Inflammatory macrophage treated with lipopolysaccharide for 1 hour (primary cell): ENCODE measurements at places on chromosomes 3 and 15.

GRCh38 chr3:33848624-33849347 is 50.4 kb downstream of the PDCD6IP start:
- no peak for DNase-seq

DNA sequence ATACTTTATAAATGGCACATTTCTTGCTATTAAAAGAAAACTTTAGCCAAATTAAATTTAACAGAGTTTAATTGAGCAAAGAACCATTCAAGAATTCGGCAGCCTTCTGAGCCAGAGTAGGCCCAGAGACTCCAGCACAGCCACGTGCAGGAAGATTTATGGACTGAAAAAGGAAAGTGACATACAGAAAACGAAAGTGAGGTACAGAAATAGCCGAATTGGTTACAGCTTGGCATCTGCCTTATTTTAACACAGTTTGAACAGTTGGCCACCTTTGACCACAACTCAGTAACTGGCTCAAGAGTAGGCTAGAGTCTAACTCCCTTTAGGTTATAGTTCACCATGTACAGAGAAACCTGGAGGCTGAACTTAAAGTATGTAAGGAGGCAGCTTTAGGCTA is 17.6 kb downstream of the CFAP44 start:
- no peak for DNase-seq

DNA sequence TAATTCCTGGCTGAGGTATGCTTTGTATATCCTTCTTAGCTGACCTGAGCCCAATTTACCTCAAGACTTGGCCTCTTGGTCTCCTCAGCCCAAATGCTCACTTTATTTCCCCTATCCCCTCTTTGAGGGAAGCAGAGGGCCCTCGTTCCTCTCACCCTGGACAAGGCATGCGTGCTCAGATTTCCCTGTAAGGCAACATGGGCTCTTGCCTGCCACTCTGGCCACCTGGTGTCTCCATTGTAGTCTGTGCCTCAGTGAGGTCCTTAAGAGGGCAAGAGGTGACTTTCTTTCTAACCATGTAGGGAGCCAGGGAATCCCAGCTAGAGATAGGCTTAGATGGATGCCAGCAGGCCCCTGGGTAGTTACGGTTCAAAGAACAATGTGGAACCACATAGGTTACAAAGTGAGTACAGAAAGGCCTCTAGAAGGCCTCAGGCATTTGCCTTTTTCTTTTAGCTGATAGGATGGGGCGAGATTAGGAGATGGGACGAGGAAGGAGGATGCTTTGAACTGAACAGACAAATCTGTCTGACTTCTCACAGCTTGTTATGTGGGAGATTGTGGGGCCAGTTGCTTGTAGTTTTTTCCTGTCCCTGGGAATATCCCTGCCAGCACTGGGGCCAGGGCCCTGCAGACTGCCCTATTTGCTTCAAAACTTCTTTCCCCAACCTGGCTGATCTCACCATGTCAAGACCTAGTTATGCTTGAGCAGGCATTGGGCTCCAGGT is 1.1 kb upstream of the INTS14 start:
- no peak for DNase-seq

DNA sequence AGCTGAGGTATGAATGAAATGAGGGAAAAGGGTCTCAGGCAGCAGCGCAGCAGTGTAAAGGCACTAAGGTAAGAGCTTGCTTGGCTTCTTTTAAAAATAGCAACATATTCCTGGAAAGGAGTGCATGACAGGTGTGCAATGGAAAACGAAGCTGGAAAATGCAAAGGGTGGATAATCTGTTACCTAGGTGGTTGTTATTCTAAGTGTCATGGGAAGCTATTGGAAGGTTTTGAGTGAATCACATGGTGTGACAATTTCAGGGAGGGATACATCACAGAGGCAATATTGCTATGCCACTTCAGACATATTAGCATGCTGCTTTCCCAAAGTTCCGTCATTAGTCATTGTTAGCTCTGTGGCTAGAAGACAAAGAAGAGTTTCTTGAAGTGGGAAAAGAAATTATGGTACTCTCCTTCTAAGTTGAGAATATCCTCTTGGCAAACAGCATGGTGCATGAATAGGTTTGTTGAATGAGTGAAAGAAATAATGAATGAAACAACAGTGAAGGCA is 28.7 kb upstream of the TMEM45A start:
- no peak for DNase-seq

GRCh38 chr3:56980798-56981390 is 79.6 kb upstream of the SPATA12 start:
- DNase-seq: peak; percentile 95

DNA sequence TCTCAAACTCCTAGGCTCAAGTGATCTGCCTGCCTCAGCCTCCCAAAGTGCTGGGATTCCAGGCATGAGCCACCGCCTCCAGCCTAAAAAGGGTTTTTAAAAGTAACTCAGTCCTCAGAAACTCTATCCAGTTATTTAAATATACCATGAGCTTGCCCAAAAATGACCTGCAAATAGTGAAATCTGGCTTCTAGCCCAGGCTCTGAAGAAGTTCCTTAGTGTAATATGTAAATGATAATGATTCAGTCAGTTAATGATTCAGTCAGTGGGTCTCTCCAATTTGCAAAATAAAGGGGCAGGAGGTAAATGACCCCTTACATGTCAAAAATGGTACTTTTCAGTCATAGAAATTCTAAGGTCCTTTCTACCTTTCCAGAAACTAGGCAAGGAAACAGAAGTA is 28.8 kb downstream of the LRRC2 start:
- no peak for DNase-seq

- DNase-seq: no peak
Observed at GRCh38 chr3:105801397-105801796, 67.4 kb downstream of the CBLB start.

- no peak for DNase-seq
Observed at GRCh38 chr15:29090617-29091466, 178.8 kb downstream of the NSMCE3 start.

DNA sequence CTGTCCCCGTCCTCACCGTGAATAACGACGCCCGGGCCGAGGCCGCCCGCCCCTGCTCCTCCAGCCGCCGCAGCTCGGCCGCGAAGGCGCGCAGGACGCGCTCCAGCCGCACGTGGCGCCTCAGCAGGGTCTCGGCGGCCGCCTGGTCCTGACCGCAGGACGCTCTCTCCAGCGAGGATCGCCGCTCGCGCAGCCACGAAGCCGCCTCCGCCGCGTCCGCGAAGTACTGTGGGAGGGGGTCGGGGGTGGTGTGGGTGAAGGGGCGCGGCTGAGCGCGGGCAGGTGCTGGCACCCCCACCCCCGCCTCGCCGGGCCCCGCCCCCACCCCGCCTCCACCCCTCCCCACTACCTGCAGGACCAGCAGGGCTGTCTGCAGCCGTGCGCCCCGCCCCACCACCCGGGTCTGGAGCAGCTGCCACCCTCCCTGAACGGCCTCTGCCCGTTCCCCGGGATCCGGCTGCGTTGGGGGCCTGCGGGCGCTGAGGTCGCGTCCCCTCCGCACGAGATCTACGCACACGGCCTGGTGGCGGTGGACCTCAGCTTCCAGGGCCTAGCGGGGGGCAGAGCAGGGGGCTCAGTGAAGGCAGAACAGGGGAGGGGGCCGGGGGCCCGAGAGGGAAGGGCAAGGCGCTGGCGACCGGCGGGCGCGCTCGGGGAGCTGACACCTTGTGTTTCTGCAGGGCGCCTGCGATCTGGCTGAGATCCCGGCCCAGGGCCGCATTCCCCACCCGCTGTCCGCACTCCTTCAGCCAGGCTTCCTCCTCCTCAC is 11.7 kb downstream of the SPTBN5 start:
- DNase-seq: no peak

GRCh38 chr15:35436422-35436821 is 109.5 kb downstream of the DPH6 start:
- DNase-seq: no peak

DNA sequence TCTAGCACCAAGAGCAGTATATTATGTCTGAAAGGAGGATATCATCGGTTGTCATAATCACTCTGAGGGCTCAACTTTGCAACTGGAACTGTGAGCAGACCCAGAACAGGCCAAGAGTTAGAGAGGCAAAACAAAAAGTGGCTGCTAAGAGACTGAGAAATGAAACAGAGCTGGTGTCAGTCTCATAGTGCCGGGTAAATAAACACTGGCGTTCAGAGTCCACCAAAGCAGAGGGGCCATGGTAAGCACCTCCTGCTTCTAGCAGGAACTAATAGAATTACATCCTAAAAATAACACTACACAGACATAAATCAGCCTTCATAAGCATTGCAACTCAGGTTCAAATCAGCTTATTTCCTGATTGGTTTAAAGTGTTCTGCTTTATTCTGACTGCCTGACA is 10.3 kb upstream of the IL12A start:
- no peak for DNase-seq

- DNase-seq: peak; percentile 72
Observed at GRCh38 chr3:183369117-183369516, 59.3 kb downstream of the MCF2L2 start.

DNA sequence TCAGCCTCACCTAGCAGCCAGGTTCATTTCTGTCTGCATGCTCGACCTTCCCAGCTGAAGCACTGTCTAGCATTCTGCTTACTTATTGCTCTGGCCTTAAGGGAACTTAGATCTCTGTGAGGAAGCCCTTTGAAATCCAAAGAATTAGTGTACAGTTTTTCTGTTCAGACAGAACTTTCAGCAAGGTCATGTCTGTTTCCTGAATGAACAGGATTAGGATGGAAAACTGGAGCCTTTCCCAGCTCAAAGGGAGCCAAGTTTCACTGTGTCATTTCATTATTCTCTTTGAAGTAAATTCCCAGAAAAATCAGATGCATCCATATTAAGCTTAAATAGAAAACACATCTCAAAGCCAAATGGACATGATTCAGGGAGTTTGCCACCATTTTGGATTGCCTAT is 457.3 kb upstream of the KCNMB2 start:
- DNase-seq: no peak

DNA sequence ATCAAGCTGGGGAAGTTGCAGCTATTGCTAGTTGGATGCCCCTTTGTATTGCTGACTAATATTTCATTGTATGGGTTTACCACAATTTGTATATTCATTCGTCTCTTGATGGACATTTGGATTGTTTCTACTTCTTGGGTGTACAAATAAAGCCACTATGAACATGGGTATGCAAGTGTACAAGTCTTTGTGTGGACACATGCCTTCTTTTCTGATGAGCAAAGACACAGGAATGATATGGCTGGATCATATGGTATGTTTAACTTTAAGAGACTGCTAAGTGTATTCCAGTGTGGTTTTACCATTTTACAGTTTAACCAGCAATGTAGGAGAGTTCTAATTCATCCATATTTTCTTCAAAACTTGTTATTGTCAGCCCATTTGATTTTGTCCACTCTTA is 32.2 kb downstream of the NECTIN3 start:
- DNase-seq: no peak

DNA sequence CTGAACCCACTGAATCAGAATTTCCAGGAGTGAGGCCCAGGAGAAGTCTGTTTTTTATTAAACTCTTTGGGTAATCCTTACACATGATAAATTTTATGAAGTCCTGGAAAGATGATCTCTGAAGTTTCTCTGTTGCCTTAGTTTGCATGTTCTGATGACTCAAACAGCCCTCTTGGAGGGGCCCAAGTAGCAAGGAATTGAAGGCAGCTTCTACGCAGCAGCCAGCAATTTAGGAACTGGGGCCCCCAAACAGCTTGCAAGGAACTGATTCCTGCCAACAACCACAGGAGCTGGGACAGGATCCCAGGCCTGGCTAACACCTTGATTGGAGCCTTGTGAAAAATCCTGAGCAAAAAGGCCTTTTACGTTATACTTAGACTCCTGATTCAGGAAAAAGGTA is 5.4 kb upstream of the ACP3 start:
- no peak for DNase-seq

GRCh38 chr3:143147707-143148106 is 28.1 kb downstream of the CHST2 start:
- DNase-seq: peak; percentile 57

GRCh38 chr3:138043266-138044029 is 33.5 kb downstream of the CLDN18 start:
- DNase-seq: peak; percentile 25

GRCh38 chr3:55065331-55065730 is 137.5 kb upstream of the LRTM1 start:
- DNase-seq: no peak

DNA sequence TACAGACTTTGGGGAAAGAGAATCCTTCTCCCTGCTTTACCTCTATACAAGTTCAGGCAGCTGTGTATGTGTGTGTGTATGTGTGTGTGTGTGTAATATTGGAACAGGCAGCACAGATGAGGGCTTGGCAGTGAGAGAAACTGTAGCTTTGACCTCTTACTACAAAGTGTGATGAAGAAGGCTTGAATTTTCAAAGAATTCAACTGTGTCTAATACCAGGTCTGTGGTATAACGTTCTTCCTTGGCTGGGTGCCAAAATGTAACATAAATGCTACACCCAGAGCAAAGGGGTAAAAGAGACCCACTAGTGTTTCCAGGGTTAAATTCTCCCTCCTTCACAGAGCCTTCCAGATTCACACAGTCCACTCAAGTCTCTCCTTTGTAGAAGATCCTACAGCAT is 51.1 kb downstream of the CHST2 start:
- DNase-seq: no peak

- no peak for DNase-seq
Observed at GRCh38 chr15:85488997-85489396, 108.6 kb downstream of the AKAP13 start.

DNA sequence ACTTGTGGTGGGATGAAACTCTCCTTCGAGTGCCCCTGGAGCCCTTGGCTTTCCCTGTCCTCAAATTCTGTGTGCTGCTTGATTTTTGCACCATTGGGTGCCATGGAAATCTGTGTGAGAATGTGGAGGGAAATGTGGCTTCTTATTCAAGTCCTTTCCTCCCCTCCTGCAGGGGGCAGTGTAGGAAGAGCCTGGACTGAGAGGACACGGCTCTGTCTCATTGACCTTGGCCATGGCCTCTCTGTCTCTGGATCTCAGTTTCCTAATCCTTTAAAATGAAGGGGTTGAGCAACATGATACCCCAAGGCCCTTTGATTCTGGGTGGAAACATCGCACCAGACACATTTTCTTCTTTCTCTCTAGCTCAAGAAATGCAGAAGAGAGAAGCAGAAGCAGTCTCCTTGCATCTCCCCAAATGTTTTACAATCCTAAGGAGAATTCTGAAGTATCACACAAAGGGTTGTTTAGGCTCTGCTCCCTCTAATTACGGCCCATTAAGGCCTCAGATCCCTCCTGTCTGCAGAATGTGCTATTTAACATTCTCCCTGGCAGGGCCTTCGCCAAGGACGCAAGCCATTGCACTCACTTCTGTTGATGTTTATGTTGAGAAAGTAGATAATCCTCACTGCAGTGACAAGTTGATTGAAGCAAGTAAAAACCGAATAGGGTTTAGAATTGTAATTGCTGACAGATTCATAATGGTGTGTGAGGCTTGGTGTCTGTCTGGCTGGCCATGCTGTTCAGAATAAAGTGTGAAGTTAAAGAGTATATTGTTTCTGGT is 169.1 kb downstream of the TPRG1 start:
- DNase-seq: no peak

- no peak for DNase-seq
Observed at GRCh38 chr15:82621970-82622369, 25.2 kb downstream of the CPEB1 start.

DNA sequence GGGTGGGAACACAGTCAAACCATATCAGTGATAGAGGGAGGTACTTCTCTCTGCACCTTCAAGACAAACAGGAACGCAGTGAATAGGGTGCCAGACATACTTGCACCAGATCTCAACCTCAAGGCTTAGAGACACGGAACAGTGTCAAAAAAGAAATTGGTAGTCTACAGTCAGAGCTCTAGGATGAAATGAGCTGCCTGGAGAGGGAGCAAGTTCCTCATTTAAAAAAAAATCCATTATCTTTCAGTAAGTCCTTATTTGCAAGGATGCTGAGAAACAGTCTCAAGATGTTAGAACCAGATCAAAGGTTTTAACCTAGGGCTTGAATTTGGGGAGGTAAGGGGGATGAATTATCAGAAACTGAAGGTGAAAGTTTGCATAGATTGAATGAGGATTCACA is 20.2 kb upstream of the LMCD1 start:
- DNase-seq: no peak

GRCh38 chr3:4395448-4395847 is 71.6 kb downstream of the SUMF1 start:
- DNase-seq: no peak
